Mononuclear cell (primary cell): ENCODE measurements at places on chromosomes 1 and 21. TPM values are rescaled to one million over a fixed set of nuclear protein-coding genes. Genes with fewer than 3 reads are reported as not detected.

ZRANB2 gene
- 56.9 TPM for total RNA-seq

LAD1 gene
- total RNA-seq = not detected

LEFTY1 gene
- 0.84 TPM for total RNA-seq

CRABP2 gene
- 0.42 TPM for total RNA-seq

GUCA2B gene
- total RNA-seq = not detected

TSPAN1 gene
- total RNA-seq = not detected

TINAGL1 gene
- not detected for total RNA-seq

PPIAL4G gene
- 0.21 TPM for total RNA-seq

HLX gene
- 7.6 TPM for total RNA-seq

CCDC24 gene
- total RNA-seq = 0.42 TPM

PTGS2 gene
- 446 TPM for total RNA-seq

ERICH3 gene
- under 0.01 TPM for total RNA-seq

FCGR1A gene
- total RNA-seq = 26.2 TPM

CD84 gene
- 33.4 TPM for total RNA-seq

RNF187 gene
- total RNA-seq = 13.7 TPM

OR6K6 gene
- not detected for total RNA-seq

PSRC1 gene
- total RNA-seq = 0.73 TPM

MIXL1 gene
- not detected for total RNA-seq

FCAMR gene
- total RNA-seq = not detected

TRIM46 gene
- 0.52 TPM for total RNA-seq

LCE1B gene
- not detected for total RNA-seq

LRP8 gene
- total RNA-seq = 10.0 TPM

LCE1F gene
- not detected for total RNA-seq

RHD gene
- 1.2 TPM for total RNA-seq

CIART gene
- total RNA-seq = 1.2 TPM

ASCL5 gene
- total RNA-seq = not detected

GFI1 gene
- total RNA-seq = 7.1 TPM
